ENCODE measurements at places on chromosomes 3 and 15.

GRCh38 chr3:171960159-171960558, 79.2 kb upstream of the FNDC3B start:
- no peak for DNase-seq

DNA sequence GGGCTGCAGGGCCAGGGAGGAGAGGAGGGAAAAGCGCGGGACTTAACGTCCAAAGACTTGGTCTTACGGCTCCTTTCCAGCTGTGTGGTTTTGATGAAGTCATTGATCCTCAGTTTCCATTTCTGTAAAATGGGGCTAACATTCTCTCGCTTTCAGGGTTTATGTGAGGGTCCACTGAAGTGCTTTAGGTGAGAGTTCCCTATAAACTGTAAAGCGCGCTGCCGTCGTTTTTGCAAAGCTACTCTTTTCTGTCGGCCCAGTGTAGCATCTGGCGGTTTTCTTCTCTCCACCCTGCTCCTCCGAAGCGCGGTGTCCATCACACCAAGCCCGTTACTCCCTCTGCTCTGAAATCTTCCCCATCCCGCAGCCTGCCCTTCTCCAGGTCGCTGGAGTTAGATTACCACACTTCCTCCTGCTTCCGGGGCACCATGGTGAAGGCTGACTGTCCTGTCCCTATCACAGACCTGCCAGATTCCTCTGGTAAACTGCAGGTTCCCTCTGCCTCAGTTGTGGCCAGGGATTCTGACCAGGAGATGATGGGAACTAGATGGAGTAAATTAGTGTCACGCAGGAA, 702 bp upstream of the DNAJC17 start:
- DNase-seq: no peak

DNA sequence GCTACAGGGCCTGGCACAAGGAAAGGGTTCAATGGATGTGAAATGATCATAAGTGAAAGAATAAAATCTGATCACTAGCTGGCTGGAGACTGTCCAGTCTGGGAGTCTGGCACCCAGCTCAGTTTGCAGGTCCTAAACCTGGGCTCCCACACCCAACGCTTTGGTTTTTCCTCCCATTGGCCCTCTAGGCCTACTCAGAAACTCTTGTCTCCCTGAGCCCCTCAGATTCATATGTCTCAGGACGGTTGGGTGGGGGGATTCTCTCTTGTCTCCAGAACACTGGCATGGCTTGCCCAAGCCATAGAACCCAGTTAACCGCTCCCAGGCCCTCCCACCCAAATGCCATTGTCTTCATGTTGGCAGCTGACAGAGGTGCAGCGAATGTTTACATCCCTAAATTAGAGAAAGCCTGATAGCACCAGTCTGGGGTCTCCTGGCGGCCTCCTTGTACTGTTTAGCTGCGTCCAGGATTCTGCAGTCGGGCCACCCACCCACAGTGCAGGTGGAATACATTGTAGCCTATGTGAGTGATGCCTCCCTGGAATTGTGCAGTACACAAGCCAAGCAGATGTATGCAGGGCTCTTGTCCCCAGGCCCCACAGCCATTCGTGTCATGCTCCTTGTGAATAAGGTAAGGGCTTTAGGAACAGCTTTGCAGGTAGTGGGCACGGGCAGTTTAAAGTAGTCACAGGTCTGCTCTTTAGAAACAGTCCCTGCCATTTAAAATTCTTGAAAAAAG, 266.3 kb downstream of the XXYLT1 start:
- no peak for DNase-seq

- no peak for DNase-seq
Observed at GRCh38 chr3:152491922-152492321, 223.2 kb downstream of the MBNL1 start.

- DNase-seq: no peak
Observed at GRCh38 chr15:99021694-99022093, 14.1 kb upstream of the PGPEP1L start.

GRCh38 chr15:72962054-72962702, 90.1 kb upstream of the NEO1 start:
- no peak for DNase-seq

- DNase-seq: peak; percentile 9
Observed at GRCh38 chr3:105518806-105519418, 152.2 kb downstream of the ALCAM start.

DNA sequence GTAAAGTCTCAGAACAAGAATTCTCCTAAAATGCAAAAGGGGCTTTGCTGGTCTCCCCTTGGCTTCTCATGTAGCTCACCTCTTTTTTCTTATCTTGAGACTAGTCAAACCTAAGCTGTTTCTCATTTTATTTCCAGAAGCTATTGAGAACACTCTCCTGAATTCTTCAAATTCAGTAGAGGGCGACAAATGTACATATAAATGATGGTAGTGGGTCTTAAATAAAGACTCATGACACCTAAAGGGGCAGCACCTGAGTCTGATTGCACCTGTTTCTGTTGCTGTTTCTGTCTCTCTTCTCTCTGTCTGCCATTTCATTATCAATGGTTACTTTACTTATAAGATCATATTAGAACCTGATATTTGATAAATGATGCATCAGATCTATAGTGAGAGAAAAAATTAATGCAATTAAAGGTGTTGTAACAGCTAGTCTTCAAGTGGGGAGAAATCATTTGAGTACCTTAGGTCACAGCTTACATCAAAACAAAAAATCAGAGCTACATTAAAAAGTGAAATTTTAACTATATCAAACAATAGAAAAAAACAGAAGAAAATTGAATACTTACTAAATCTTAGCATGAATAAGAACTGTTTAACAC, 7.0 kb downstream of the ADIPOQ start:
- DNase-seq: no peak

GRCh38 chr3:107753494-107753893, 230.7 kb downstream of the BBX start:
- DNase-seq: peak; percentile 44

DNA sequence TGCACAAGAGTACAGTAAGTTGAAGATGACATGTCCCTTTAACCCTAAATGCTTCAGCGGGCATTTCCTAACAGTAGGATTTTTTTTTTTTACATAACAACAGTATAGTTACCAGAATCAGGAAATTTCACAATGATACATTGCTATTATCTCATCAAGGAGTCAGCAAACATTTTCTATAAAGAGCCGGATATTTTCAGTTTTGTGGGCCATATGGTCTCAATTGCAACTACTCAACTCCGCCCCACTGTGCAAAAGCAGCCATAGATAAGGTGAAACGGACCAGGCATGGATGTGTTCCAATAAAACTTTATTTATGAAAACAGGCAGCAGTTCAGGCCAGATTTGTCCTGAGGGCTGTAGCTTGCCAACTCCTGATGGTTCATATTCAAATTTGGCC, 130.6 kb downstream of the SMAD6 start:
- no peak for DNase-seq

- no peak for DNase-seq
Observed at GRCh38 chr3:52379610-52380009, 63.5 kb downstream of the DNAH1 start.

GRCh38 chr3:4953119-4953518, 26.1 kb upstream of the BHLHE40 start:
- DNase-seq: no peak

DNA sequence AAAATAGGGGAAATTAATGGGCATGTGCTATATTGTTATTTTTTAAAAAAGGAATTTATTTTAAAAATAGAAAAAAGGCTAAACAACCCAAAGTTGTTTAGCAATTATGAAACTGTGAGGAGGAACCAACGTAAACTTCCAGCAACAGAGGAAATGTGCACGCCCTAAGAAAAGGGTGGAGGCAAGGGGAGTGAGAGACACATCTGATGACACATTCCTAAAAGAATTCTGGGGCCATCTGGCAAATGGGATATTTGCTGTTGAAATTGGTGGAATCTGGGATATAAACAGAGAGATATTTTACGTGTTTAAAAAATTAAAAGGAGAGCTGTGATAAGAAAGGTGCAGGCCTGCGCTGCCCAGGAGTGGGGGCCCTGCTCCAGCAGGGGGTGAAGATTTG, 50.8 kb upstream of the MUC13 start:
- DNase-seq: no peak

- no peak for DNase-seq
Observed at GRCh38 chr3:35946854-35947515, 307.7 kb downstream of the ARPP21 start.

DNA sequence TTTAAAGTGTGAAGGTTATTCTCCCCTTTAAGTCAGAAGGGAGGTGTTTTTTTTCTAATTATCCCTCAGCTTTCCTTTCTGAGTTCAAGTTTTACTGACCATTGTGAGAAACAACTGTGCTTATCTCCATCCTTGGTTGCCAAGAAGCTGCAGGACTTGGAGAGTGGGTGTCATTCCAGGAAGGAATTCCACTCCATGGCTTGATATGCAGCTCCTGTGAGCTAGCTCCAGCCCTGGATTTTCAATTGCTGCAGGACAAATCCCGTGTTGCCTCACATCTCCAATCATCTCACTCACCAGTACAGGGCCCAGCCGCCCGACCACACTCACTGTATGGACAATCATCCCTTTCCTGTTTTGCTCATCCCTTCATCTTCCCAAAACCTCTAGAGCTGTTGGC, 122.5 kb downstream of the IGSF11 start:
- DNase-seq: no peak

DNA sequence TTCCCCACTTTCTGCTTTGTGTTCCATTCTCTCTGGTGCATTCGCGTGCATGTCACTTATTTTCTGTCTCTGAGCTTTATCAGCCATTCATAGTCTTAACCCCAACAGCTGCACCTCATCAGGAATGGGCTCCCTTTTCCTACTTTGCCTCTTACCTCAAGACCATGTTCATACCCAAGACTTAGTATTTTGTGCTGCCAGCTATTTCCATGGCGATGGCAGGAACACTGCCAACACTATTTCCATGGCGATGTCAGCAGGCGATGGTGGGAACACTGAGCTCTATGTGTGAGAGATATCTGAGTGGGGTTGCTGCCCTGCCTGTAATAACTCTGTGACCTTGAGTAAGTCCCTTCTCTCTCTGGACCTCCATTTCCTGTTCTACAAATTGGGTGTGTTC, 5.5 kb downstream of the ZNF35 start:
- no peak for DNase-seq

DNA sequence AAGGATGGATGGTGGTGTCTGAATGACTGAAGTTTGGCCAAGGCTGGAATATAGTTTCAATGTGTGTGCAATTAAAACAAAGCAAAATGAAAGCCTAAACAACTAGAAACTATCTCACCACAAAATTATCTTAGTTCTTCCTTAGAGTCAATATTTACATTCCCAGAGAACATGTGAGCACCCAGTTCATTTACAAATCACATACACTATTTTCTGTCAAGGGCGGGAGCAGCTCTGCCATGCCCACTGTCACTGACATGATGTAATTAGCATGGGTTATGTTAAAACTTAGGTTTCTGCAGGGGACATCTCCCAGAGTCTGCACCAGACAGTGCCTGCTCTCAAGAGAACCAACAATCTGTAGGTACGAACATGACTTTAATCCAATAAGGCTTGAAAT, 65.0 kb downstream of the PDZRN3 start:
- DNase-seq: no peak

- no peak for DNase-seq
Observed at GRCh38 chr3:183123891-183124290, 24.6 kb upstream of the MCCC1 start.

DNA sequence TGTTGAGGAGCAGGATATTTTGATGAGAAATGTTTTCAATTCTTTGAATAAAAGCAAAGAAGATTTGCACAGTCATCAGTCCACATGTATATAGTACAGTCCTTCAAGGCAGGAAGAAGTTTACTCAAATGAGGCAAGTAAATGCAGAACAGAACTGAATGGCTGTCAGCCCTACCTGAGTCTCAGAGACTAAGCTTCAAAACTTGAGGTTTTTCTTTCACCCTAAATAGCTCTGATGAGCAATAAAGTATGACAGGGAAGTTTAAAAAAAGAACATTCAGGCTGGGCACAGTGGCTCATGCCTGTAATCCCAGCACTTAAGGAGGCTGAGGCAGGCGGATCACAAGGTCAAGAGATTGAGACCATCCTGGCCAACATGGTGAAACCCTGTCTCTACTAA, 232.5 kb downstream of the SUCLG2 start:
- DNase-seq: no peak

GRCh38 chr3:83321891-83322290, 1560.4 kb upstream of the GBE1 start:
- DNase-seq: no peak

- DNase-seq: no peak
Observed at GRCh38 chr15:62231856-62232255, 66.8 kb upstream of the C2CD4B start.

- no peak for DNase-seq
Observed at GRCh38 chr3:61008998-61009380, 242.3 kb downstream of the FHIT start.

DNA sequence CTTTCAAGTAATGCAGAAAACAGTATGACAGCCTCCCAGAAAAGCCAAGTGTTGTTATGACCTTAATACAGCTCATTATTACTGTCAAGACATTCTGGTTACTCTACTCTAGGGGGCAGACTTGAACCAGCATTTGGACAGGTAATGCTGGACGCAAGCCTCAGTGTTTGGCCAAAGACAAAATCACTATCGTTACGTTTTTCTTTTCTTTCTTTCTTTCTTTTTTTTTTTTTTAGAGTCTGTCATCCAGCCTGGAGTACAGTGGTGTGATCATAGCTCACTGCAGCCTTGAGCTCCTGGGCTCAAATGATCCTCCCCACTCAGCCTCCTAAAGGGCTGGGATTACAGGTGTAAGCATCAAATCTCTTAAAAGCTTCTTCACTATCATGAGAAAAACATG, 29.4 kb upstream of the TMEM45A start:
- no peak for DNase-seq

DNA sequence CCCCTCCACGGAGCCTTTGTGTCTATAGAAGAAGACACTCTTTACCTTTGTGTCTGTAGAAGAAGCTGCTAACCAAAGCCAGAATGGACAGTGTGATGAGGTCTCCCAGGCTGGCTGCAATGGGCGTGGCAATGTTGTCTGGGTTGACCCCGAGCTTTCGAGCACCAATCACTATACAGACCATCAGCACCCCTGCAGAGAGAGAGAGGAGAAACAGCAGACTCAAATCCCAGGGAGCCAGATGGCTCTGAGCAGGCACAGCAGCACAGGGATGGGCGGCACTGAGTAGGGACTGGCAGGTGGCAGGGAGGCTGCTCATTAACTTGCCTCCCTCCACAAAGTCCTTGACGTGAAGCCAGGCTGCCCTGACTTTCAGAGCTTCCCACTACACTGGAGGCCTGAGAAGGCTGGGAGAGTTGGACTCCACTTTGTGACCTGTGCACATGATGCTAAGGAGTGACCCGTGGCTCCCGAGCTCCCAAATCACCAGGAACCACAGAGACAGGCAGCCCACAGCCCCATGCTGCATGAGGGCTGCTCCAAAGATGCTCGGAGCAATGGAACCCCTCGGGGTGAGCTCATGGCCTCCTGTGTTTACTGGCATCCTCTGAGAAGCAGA, 53.9 kb downstream of the ROPN1B start:
- no peak for DNase-seq

GRCh38 chr15:89109238-89109637, 21.0 kb downstream of the ABHD2 start:
- peak; percentile 18 for DNase-seq

DNA sequence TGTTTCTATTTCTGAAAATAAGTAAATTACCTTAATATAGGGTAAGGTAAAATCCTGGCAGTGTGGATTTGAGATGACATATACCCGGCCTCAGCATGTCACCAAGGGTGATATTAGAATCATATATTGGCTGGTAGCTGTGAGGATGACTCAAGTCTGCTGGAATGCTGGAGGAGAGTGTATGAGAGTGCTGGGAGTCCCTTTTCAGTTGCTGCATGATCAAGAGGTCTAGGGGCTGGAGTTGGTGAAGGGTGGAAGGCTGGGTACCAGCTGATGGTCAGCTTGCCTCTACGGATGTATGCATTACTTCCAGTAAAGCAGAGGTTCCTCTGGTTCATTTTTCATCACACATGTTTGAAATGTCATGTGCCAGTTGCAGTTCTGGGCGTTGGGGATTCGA, 40.6 kb downstream of the SLC25A26 start:
- no peak for DNase-seq

GRCh38 chr3:137116619-137117018, 158.8 kb downstream of the IL20RB start:
- DNase-seq: no peak

Data from WTC11 (cell line).